Dermis microvascular lymphatic vessel endothelial cell (primary cell): ENCODE measurements at places on chromosomes 12 and 14.

GRCh38 chr14:58725226-58725625 lies 87.5 kb downstream of the DACT1 start:
- DNase-seq, result no peak

GRCh38 chr12:109758426-109759420 lies 45.1 kb downstream of the FAM222A start:
- no peak for DNase-seq

GRCh38 chr12:129613314-129613713 lies 290.5 kb downstream of the TMEM132D start:
- no peak for DNase-seq

GRCh38 chr12:14618983-14619382 lies 51.3 kb upstream of the PLBD1 start:
- DNase-seq, result peak; percentile 24

DNA sequence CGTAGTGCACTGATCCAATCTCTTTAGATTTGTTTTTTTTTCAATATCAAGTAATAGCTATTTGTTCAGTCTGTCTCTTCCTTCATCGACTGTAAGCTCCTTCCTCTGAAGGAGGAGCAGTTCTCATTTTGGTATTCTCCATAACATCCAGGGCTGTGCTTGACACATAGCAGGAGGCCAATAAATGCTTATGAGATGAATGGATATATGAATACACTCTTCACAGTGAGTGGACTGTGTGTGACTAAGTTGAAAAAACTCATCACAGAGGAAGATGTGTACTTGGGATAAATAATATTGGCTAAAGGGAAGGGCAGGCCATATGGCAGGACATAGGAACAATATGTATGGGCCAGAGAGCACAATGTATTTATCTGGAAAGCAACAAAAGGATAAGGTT lies 205.3 kb upstream of the PRICKLE1 start:
- no peak for DNase-seq

DNA sequence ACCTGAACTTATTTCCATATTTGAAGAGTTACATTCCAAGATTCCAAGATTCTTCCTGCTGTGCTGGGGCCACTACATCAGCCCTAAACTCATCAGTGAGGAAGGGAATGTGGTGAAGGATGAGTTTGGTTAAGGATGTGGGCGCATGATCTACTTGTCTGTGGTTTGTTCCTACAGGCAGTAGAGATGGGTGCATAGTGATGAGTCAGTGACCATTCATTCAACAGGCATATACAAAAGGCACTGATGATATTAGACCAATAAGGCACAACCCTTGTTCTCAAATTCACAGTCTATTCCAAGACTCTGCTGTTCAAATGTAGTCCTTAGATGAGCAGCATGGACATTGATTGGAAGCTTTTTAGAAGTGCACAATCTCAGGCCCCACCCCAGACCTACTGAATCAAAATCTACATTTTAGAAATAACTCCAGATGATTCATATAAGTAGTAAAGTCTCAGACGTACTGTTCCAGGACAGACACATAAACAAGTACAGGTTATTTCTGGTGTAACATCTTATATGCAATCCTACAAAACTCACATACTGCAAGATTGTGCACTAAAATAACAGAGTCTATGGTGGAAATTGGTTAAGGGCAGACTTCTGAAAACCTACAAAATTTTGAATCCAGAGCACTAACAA lies 47.7 kb upstream of the MAP3K9 start:
- no peak for DNase-seq

DNA sequence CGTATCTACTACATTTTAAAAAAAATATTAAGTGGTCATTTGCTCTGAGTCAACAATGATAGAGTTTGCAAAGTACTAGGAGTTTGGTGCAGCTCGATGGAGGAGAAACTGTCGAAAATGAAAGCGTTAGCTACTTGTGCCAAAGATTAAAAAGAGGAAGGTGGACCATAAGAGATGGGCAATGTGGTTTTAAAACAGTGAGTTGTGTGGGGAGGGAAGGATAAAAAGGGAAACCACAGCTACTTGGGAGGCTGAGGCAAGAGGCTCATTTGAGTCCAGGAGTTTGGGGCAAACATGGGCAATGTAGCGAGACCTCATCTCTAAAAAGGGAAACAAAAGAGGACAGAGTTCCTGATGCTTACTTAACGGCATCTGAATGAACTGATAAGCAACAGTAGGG lies 18.2 kb upstream of the STRAP start:
- no peak for DNase-seq

DNA sequence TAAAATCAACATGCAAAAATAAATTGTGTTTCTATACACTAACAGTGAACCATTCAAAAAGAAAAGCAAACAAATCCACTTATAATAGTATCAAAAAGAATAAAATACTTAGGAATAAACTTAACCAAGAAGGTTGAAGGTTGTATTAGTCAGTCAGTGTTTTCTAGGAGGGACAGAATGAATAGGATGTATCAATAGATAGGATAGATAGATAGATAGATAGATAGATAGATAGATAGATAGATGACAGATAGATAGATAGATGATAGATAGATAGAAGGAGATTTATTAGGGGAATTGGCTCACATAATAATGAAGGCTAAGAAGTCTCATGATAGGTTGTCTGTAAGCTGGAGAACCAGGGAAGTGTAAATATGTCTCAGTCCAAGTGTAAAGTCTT lies 37.2 kb upstream of the MON2 start:
- DNase-seq, result no peak

- no peak for DNase-seq
Measured at GRCh38 chr12:40315375-40315774, 90.6 kb downstream of the LRRK2 start.

- no peak for DNase-seq
Measured at GRCh38 chr14:67377916-67378315, 17.8 kb downstream of the EIF2S1 start.

DNA sequence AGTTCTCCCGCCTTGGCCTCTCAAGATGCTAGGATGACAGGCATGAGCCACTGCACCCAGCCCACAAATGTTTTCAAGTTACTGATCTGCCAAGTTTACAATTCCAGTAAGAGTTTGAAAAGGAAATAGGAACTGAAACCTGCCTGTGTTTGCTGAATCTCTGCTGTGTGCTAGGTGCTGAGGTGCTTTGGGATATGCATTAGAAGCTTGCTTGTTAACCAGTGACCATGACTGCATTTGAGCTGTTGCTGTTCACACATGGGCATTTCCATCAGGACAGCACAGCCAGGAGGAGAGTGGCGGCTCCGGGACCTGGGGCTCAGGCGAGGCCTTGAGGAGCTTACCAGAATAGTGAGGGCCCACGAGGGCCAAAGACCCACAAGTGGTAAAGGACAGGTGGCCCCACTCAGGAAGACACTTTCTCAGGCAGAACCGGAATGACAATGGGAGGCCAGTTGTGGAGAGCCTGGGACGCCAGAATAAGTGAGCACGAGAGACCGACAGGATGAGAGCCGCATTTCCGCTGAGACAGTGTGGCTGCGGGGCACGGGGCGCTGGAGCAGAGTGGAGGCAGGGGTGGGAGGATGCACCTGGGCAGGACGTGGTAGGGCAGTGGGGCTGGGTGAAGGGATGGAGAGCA lies 54.5 kb upstream of the MMP17 start:
- DNase-seq, result peak; percentile 56

GRCh38 chr12:105399428-105400081 lies 69.1 kb downstream of the C12orf75 start:
- no peak for DNase-seq

GRCh38 chr14:88323086-88323522 lies at the start of gene KCNK10:
Gene KCNK10 (minus strand): TSS chr14:88323269. CDS start chr14:88322798, 471 bp downstream.
- peak; percentile 1 for DNase-seq

DNA sequence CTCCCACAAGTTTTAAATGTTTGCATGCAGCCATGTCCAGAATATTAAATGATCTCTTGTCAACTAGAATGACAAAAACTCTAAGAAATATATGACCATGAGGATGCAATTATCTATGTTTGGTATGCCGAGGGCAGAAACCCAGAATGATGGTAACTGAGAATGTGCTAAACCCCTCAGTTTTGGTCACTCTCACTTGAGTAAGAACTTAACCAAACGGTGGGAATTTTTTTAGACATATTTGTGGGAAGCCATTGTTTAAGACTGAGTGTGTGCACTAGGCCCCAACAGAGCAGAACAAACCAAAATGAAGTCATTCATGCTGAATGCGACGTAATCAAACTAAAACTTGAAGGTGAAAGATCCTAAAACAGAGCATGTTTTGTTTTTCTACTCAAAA lies 1927.9 kb upstream of the SEL1L start:
- no peak for DNase-seq

GRCh38 chr12:89857652-89858274 lies 149.1 kb upstream of the ATP2B1 start:
- DNase-seq, result no peak

- DNase-seq, result no peak
Measured at GRCh38 chr12:55607821-55608594, 28.7 kb upstream of the OR10P1 start.

GRCh38 chr14:80798878-80799277 lies 142.7 kb downstream of the CEP128 start:
- DNase-seq, result no peak

DNA sequence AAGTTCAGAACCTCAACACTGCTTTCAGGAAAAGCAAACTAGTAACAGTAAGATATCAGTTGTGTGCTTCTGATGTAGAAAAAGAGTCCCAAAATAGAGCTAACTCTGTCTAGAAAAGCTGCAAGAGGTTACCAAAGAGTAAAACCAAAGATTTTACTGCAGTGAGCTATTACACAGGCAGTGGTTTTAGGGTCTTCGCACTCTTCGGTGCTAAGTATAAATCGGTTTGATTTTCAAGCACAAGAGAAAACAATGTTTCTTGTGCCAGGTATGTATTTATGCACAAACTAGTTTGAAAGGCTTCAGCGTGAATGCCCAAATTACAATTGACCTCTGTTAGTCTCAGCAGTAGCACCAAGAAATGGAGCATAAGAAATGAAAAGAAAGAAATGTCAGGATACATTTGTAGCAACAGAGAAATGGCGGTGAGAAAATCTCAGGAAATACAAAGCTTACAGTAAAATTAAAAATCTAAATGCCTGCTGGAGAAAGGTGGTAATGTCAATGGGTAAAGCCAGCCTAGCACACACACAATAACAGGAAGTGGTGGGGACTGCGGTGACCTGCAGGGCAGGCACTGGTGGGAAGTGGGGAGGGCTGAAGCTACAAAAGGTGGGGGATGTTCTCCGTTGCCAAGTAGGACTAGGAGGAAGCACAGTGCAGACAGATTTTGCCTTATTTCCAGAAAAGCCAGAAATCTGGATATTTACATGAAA lies 18.0 kb upstream of the DYRK2 start:
- peak; percentile 72 for DNase-seq

DNA sequence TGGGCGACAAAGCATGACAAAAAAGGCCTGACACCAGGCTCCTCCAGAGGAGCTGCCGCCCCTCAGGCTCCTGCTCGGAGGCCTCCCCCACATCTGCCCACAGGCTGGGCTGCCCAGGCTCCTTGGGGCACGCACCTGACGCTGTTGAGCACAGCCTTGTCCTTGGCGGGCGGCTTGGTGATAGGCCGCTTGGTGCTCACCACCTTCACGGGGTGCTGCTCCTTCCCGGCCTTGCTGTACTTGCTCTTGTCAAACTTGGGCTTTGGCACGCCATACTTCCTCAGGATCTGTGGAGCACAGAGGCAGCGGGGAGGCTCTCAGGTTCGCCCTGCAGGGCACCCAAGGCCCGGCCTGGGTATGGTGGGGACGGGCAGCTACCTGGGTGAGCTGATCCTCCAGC lies 53.4 kb downstream of the TRAFD1 start:
- no peak for DNase-seq

DNA sequence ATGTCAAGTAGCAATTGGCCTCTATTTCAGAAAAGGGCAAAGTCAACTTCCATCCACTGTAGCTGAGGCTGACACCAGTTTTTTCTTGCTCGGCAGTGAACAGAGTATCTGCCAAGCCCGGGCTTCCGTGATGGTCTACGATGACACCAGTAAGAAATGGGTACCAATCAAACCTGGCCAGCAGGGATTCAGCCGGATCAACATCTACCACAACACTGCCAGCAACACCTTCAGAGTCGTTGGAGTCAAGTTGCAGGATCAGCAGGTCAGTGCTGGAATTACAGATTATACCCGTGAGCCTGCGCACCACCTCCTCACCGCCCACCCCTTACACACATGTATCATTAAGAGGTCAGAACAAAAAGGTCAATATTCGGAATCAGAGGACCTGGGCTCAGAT lies 19.4 kb downstream of the EVL start:
- no peak for DNase-seq

- DNase-seq, result no peak
Measured at GRCh38 chr14:86596024-86596423, 1066.1 kb downstream of the FLRT2 start.

- DNase-seq, result no peak
Measured at GRCh38 chr14:71444030-71444822, 488.0 kb upstream of the RGS6 start.

DNA sequence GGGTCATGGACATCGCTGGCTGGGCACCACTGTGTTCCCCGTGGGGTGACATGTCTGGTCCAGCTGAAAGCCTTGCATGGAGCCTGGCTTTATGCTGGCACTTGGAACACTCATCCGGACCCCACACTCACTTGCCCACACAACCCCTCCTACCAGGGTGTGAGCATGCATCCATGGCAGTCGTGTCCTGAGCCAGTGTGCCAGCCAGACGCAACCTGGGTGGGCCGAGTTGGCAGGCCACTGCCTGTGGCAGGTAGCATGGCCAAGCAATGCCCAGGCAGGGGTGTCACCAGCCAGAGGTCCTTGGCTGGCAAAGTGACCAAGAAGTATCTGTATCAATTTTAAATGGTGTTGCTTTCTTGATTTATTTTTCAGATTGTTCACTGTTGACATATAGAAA lies 141.7 kb downstream of the CCDC59 start:
- no peak for DNase-seq

GRCh38 chr12:92044435-92044834 lies 101.2 kb downstream of the BTG1 start:
- DNase-seq, result no peak

DNA sequence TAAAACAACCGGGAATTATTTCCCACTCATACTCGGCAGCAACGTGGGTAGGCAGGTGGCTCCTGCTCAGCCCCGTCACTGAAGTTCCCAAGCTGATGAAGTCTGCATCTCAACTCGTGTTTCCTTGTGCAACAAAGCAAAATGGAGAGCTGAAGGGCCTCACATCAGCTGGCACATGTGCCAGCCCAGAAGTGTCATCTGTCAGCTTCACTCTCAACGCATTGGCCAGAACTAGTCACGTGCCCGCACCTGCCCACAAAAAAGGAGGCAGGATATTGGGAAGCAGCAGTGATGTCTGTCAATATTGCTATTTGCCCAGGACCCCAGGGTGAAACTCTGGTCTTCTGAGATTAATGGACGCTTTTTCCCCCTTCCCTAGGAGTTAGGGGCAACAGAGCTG lies 344.0 kb downstream of the BCL11B start:
- DNase-seq, result no peak

- DNase-seq, result no peak
Measured at GRCh38 chr12:9273276-9273675, 65.1 kb upstream of the PZP start.

GRCh38 chr12:62866451-62867082 lies 68.4 kb downstream of the PPM1H start:
- DNase-seq, result peak; percentile 55

DNA sequence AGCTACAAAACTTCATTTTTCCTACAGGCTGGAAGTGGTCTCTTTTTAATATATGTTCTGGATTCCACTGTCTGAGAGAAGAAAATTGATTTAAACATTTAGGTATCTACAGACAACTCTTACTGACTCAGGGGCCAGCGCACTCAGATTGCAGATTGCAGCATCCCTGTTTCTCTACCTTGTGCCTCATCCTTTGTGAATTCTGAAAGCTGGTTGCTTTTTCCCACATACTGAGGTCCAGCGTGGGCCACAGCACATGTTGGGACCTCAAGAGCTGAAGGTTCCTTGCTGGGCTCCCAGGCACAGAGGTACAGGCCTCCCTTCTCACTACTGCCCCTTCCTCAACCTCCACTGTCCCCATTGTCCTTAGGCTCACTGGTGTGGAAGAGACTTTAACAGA lies 101.7 kb upstream of the CCDC175 start:
- no peak for DNase-seq
